ENCODE measurements at places on chromosomes 7 and 10. TPM values are rescaled to one million over a fixed set of nuclear protein-coding genes. Genes with fewer than 3 reads are reported as not detected.

DNA sequence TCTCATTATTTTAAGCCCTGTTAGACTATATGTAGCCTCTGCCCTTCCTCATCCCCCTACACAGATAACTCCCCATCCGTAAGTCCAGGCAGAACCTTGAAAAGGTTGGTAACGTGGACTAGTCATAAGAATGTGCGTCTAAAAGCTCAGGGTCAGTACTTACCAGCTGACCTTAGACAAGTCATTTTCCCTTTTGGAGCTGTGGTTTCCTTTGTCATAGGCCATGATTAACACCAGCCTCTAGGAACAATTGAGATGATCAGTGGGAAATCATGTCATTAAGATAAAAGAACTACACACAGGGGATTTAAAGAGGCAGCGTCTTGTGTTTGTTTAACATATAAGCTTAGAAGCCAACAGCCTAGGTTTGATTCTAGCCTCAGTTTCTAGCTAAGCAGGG lies 6.9 kb upstream of the UNC5B start:
- DNase-seq, result no peak

Gene GSTO2
- total RNA-seq, result 0.58 TPM

Gene AEBP1
- total RNA-seq, result 70.5 TPM

DNA sequence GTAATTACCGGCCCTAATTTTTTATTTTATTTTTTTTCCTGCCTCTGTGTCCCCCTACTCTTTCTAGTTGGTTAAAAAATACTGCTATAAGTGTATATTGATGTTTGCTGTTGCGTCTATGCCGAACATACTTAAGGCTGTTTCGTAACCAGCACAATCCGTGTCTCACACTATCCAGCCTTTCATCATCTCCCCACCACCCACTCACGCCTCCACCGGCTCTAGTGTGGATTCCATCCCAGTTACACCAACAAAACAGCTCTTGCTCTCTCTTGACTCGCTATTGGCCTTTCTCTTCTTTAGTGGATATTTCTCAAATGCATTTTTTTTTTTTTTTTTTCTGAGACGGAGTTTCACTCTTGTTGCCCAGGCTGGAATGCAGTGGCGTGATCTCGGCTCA lies 70.1 kb upstream of the CAMK1D start:
- no peak for DNase-seq

Gene PDK4
- not detected for total RNA-seq

Gene CYP17A1
- total RNA-seq, result not detected

DNA sequence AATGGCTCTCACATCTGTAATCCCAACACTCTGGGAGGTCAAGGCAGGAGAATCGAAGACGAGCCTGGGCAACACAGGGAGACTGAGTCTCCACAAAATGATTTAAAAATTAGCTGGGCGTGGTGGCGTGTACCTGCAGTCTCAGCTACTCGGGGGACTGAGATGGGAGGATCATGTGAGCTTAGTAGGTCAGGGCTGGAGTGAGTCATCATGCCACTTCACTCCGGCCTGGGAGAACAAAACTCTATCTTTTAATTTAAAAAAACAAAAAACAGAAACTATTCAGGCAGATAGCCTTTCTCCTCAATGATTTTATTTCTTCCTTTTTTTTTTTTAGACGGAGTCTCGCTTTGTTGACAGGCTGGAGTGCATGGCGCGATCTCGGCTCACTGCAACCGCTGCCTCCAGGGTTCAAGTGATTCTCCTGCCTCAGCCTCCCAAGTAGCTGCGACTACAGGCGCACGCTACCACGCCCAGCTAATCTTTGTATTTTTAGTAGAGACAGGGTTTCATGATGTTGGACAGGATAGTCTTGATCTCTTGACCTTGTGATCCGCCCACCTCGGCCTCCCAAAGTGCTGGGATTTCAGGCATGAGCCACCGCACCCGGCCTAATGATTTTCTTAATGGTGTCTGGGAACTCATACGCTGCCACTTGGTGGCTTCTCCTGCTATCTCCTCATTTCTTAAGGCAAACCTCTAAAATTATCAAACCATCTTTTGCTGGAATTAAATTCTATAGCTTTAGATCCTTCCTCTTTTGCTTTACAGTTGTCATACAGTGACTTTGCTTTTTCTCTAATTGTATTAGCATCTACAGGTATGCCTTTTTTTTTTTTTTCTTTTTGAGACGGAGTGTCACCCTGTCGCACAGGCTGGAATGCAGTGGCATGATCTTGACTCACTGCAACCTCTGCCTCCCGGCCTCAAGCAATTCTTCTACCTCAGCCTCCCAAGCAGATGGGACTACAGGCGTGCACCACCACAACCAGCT lies 22.9 kb downstream of the SRPK2 start:
- DNase-seq, result no peak

DNA sequence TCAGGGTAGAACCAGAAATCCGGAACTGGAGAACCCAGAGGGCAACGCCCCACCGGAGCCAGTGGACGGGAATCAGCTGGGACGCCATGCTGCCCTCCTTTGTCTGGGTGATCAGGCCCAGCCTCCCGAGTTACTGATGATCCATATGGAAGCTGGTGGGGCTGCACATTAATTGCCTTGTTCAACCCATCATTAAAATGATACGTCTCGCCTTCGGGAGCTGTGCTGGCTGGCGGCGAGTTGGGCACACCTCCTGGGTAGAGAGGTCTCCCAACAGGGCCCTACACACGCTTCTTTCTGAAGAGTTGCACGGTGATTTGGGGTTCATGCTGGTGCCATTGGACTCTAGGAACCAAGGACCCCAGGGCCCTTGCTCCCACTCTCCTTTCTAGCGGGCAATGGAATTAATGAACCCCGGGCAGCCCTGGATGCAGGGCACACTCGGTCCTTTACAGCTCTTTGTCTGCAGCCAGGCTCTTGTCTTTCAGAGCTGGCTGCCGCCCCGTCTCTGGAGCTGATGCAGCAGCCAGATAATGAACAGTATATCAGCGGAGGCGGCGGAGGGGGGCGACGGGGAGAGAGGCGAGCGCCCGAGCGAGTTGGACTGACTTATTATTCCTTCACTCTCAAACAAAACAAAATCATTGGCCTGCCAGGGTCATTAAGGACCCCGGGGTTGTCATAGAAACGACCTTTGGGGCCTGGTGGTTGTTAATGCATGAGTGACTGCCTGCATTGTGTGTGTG lies 412.2 kb upstream of the ZMIZ1 start:
- peak; percentile 90 for DNase-seq

Gene OR2A42
- total RNA-seq, result not detected

GRCh38 chr10:90222372-90222771 lies 521.0 kb downstream of the KIF20B start:
- DNase-seq, result no peak

DNA sequence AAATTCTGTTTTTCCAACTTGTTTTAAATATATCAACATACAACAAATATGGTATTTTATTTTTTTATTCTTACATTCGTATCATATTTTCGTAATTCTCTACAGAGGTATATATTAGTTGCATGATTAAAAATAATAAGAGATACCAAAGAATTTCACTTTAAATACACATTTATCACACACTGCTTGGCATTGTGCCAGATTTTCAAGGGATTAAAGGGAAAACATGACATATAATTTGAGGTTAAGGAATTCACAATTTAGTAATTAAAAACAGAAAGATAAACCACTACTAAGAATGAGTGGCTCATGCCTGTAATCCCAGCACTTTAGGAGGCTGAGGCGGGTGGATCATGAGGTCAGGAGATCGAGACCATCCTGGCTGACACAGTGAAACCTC lies 484.7 kb upstream of the SORCS1 start:
- no peak for DNase-seq

DNA sequence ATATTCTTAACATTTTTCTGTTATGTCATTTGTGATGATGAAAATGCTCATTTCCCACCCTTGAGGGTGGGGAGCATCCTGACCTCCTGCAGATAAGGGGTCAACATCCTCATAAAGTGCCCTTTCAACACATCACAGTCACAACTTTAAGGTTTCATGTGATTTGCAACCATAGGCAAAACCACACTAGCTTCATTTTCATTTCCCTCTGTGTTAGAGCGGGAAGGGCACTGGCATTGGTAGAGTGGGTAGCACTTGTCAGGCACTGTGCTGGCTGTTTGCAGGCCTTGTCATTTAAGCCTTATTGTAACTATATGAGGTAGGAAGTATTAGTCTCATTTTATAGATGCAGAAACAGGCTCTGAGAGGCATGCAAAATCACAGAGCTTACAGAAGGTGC lies 39.8 kb downstream of the PSMC2 start:
- DNase-seq, result no peak

GRCh38 chr10:77125231-77125630 lies 512.4 kb downstream of the KCNMA1 start:
- no peak for DNase-seq

DNA sequence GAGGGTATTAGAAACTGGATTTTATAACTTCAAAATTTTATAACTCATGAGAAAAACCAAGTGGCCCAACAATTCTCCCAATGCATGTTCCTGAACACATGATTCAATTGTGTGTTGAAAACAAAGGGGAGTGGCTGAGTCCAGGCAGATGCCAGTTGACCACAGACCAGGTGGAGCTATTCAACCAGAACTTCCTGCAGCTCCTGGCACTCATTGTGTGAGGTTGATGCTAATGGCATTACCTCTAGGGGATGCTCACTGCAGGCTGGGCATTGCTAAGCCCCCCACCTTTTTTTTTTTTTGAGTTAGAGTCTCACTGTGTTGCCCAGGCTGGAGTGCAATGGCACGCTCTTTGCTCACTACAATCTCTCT lies 20.3 kb downstream of the MYOF start:
- no peak for DNase-seq

DNA sequence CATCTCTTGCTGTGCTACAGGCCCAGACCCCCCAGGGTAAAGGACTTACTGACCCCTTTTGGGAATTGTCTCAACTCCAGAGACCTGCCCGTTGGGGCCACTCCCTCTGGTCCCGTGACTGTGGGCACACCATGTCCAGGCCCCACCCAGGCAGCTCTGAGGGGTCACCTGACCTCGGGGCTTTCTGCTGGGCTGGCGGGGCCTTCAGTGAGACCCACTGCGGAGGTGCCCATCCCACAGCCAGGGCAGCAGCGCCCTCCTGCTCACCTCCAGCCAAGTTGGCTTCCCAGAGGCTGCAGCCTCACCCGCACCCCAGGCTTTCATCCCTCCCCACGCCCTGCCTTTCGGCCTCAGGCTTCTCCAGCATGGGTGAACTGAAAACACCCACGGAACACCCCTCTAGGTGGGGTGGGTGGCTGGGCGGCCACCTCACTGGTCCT lies 147.2 kb downstream of the DNAJB6 start:
- DNase-seq, result no peak

- DNase-seq, result no peak
These were observed 24.8 kb downstream of the LEP start for GRCh38 chr7:128265906-128266300.

Gene ESYT2
- 21.1 TPM for total RNA-seq

- DNase-seq, result peak; percentile 2
These were observed 95.0 kb downstream of the CNOT4 start for GRCh38 chr7:135414850-135415439.

DNA sequence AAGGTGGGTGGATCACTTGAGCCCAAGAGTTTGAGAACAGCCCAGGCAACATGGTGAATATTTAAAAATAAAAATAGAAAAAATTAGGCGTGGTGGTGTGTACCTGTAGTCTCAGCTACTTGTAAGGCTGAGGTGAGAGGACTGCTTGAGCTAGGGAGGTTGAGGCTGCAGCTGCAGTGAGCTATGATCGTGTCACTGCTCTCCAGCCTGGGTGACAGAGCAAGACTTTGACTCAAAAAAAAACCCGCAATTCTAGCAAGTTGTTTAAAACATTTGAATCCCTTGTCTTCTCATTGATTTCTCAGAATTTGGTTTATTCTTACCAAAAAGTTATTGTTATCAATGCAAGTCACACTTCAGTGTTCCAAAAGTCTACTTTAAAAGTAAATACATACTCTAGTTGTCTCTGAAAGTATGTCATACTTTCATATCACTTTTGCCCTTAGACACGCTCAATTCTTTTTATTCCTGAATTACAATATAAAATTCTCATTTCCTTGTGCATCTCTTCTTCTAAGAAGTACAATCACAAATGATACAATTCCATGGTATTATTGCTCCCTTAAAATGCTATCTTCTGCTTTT lies 6.3 kb downstream of the EPC1 start:
- no peak for DNase-seq

DNA sequence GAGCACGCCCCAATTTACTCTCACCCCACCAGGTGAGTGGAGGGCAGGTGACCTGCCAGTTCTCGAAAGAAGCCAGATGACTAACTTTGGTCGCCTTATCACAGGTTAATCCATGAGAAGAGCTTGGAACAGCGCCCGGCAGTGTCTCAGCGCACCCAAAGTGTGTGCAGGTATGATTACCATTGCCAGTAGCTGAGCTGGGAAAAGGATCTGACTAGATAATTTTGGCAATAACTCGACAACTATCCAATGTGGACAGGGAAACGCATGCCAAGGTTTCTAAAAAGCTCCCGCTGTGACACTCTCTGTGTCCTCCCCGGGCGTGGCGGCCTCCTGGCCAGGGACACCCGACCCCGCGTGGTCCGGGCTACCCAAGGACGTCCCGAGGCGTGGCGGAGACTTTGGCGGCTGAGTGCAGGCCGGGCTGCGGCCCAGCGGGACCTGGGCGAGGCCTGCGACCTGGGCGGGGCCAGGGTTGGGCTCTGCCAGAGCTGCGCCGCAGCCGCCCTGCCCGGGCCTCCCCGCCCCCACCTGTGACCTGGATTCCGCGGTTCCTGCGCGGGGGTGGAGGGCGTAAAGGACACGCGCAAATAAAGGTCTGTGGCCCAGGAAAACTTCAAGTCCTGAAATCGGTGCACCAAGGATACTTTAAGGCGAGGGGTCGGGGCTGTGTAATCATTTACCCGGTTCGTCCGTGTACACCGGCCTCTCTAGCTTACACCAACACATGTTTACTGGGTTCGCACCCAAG lies 13.7 kb upstream of the WAPL start:
- DNase-seq, result peak; percentile 25

GRCh38 chr7:132261327-132262159 lies 314.7 kb downstream of the PLXNA4 start:
- no peak for DNase-seq

Gene ZNF680
- total RNA-seq, result 18.0 TPM

GRCh38 chr10:102344067-102344466 lies 51.4 kb upstream of the NFKB2 start:
- DNase-seq, result no peak

Gene MMP21
- not detected for total RNA-seq

DNA sequence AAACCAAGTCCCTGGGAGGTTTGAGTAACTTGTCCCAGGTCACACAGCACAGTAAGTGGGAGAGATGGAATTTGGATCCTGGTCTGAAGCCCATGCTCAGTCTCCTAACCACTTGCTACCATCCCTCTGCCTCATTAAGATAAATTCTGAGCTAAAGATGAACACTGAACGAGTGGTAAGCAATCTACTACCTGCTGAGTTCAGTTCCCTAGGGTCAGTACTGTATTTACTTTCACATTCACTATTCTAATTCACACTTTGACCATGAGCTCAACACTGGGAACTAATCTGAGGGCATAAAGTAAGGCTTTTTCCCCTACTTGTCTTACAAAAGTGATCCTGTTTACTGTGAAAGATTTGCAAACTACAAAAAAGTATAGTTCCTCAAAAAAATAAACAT lies 2.4 kb downstream of the UROS start:
- no peak for DNase-seq

Gene ITIH5
- total RNA-seq, result not detected

GRCh38 chr10:46077141-46077554 lies 31.1 kb upstream of the MSMB start:
- no peak for DNase-seq

Gene SMKR1
- 2.5 TPM for total RNA-seq

All from neural crest cell (in vitro differentiated cells).